ENCODE measurements at places on chromosomes 2 and 18.

- DNase-seq, result no peak
Observed at GRCh38 chr2:45439788-45440773, 171.0 kb downstream of the SRBD1 start.

GRCh38 chr2:239258248-239258647 is 142.6 kb downstream of the HDAC4 start:
- DNase-seq, result no peak

DNA sequence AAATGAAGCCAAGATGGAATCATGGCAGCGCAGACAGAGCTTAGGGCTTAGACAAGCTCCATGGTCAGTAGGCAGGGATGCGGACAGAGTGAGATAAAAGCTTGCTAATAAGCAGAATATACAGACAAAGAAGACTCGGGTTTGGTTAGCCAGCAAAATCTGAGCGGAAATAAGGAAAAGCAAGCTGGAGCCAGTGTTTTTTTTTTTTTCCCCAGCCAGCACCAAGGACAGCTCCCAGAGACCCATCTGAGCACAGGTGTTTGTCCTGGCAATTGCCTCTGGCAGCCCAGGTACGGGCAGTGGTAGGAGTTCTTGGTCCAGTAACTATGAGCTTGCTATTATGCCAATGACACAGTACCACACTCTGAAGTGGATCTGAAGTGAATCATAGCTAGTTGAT is 187.6 kb downstream of the ADCYAP1 start:
- DNase-seq, result no peak

GRCh38 chr2:168524005-168524404 is 67.9 kb downstream of the CERS6 start:
- no peak for DNase-seq

DNA sequence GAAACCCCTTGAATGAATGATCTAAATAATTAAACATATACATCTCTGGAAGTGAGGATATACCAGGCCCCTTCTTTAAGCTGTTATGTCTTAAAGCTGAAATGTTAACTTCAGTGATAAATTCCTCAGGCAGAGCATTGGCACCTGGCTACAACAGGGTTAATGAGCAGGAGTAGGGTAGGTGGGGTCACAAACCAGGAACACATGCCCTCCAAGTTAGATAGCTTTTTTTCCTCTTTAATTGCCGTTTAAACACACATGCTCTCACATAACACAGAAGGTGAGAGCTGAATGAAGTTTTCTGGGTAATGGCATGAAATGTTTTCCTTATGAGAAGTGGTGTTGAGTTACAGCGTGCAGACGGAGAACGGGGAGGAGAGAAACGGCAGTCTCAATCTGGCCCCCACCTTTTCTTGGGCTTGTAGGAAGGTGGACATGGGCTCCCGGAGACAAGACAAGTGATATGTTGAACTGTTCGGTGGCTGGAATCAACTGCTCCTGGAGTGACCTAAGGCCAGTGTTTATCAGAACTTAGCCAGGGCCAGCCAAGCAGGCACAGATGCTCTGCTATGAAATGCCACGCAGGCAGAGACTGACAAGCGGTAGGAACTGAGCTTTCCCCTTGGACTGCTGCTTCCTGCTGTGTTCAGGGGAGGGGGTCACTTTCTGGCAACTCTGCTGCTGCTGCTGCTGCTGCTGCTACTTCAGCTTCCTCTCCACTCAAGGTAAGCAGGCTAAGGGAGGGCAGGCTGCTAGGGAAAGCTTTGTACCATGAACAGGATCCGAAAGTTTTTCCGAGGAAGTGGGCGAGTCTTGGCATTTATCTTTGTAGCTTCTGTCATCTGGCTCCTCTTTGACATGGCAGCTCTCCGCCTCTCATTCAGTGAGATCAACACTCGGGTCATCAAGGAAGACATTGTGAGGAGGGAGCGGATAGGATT is at the start of gene GALNT5:
TSS of gene GALNT5 (plus strand) at position 394 of the 941 bp plus-strand sequence. CDS start at position 772, 378 bp downstream.
- DNase-seq, result no peak

GRCh38 chr2:185402474-185402873 is 336.1 kb upstream of the FSIP2 start:
- no peak for DNase-seq

DNA sequence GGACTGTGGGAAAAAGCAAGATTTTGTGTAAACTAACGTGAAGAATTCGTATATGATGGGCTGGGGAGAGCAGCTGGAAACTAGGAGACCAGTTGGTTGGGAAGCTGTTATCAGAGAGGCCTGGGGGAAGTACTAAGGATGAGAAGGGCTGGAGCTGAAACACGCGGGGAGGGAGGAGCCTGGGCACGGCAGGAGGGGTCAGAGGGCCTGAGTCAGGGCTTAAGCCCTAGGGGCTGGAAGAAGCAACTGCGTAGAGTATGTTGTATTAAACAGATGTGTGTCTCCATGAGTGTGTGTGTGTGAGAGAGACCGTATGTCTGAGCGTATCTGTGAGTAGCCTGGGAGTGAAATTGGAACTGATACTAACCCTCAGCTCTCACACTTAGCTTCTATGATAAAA is 8.4 kb downstream of the POMC start:
- DNase-seq, result no peak

- DNase-seq, result no peak
Observed at GRCh38 chr2:148888003-148888501, 13.0 kb downstream of the KIF5C start.

DNA sequence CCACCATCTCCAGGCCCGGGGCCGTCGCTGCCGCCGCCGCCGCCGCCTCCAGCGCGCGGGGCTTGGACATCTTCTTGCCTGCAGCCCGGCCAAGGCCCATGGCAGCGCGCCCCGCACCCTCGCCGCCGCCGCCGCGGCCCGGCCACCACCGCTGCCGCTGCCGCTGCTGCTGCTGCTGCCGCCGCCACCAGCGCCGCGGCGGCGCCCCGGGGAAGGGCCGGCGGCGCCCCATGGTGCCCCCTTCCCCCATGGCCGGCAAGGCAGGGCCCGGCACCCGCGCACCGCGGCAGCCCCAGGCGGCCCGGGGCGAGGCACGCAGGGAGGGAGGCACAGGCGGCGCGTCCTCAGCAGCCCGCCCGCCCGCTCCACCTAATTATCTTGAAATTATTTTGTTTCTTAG is 3057.4 kb downstream of the RPIA start:
- DNase-seq, result no peak

DNA sequence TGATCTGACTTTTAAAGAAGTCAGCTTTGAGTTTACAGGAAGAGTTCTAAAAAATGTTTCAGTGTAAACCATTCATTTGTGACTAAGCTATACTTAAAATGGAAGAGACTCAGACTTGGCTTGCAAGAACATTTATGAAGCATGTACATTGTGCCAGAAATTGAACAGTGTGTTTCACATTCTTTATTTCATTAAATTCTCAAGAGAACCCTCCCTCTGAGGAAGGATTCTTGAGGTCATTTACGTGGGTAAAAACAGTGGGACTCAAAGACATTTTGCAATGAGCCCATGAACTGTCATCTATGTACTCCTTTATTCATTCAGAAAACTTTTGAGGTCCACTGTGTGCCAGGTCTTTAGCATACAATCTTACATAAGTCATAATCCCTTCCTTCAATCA is 143.6 kb upstream of the ZNF521 start:
- DNase-seq, result no peak

GRCh38 chr2:10990561-10991111 is 78.9 kb downstream of the KCNF1 start:
- no peak for DNase-seq

GRCh38 chr18:50182511-50182910 is 12.4 kb downstream of the MYO5B start:
- no peak for DNase-seq

DNA sequence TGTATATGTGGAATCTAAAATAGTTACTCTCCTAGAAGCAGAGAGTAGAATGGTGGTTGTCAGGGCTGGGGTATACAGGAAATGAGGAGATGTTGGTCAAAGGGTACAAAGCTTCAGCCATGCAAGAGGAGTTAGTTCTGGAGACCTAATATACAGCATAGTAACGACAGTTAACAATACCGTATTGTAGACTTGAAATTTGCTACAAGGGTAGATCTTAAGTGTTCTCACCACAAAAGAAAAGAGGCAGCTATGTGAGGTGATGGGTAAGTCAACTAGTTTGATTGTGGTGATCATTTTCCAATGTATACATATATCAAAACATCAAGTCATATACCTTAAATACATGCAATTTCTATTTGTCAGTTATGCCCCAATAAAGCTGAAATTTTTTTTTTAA is 98.2 kb upstream of the CYP1B1 start:
- DNase-seq, result no peak

GRCh38 chr2:73089270-73090030 is 17.9 kb upstream of the SFXN5 start:
- no peak for DNase-seq

- DNase-seq, result no peak
Observed at GRCh38 chr2:26400723-26401122, 997 bp upstream of the DRC1 start.

DNA sequence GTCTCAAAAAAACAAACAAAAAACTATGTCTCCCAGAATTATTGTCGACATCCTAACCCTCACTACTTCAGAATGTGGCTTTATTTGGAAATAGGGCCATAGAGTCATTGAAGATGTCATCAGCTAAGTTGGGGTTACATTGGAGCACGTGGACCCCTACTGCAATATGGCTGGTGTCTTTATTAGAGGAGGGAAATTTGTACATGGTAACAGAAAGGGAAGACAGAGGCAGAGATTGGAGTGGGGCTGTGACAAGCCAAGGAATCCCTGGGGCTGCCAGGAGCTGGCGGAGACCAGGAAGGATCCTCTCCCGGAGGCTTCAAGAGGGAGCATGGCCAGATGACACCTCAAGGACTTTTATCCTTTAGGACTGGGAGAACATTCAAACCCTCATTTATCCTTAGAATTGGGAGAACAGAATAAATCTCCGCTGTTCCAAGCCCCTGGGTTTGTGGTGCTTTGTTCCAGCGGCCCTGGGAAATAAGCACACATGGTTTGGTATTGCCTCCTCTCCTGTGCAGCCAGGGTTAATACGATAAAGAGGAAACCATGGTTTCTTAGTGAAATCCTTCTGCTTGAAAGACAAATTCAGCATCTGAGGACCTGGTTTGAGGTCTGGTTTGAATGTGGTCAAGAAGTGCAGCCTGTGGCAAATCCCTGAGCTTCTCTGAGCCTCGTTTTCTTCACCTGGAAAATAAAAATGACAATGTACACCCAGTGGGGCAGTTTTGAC is 184.7 kb downstream of the MYCN start:
- DNase-seq, result no peak

GRCh38 chr2:213958086-213958485 is 452.8 kb upstream of the VWC2L start:
- DNase-seq, result no peak

- no peak for DNase-seq
Observed at GRCh38 chr2:60560734-60561644, 7.5 kb upstream of the BCL11A start.

GRCh38 chr2:44290261-44290660 is 15.0 kb downstream of the SLC3A1 start:
- no peak for DNase-seq

DNA sequence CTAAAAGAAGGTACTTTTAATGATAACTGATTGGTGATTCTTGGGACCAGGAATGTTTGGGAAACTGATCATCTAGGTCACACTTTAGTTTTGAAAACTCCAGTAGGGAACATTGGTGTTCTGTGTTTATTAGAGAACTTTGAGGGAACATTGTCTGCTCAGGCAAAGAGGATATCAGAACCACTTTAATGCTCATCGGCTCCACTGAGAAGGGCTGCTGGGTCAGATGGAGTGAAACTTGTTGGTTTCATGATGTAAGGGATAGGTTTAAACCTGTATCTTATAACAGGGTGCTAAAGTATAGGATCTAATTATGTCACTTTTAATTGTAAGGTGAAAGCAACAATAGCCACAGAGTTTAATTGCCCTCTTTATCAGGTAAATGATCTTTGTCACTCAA is 14.2 kb upstream of the POLI start:
- no peak for DNase-seq

- no peak for DNase-seq
Observed at GRCh38 chr2:101299604-101300003, 8.9 kb downstream of the RNF149 start.

GRCh38 chr18:49812286-49813068 is 856 bp downstream of the ACAA2 start:
- no peak for DNase-seq

GRCh38 chr2:26344581-26345282 is 1.2 kb upstream of the SELENOI start:
- no peak for DNase-seq

DNA sequence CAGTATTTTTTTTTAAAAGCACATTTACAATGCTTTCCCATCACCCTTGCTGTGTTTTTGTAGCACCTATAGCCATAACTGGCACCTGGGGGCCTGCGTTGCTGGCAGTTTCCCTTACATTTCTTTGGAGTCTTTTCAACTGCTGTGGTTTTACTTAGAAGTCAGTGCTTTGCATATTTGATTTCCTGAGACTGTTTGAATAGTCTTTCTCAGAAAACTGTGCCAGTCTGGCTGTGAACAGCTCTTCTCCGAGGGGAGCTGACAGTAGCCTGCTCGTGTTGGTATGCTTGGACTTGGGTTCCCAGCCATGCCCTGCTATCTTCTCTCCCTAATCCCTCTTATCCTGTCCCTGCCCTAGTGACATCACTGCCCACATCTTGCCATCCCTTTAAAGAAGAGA is 81.5 kb downstream of the DPP4 start:
- peak; percentile 31 for DNase-seq

DNA sequence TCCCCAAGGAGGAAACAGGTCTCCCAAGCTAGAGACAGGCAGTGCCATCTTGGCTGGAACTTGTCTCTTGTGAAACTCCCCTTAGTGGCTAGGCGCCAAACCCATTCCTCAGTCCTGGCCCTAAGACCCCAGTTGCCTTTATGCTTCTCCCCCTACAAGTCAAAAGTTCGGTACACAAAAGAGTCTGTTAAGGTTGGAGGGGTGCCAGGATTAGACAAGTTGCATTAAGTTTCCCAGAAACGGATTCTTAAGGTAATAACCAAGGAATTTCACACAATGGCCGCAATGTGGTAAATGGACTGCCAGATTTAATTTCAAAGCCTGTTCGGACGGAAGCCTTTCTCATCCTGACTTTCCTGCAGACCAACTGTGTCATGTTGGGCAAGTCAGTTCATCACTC is 80.7 kb downstream of the CCBE1 start:
- DNase-seq, result no peak
